ENCODE measurements at places on chromosomes 16 and 17.

DNA sequence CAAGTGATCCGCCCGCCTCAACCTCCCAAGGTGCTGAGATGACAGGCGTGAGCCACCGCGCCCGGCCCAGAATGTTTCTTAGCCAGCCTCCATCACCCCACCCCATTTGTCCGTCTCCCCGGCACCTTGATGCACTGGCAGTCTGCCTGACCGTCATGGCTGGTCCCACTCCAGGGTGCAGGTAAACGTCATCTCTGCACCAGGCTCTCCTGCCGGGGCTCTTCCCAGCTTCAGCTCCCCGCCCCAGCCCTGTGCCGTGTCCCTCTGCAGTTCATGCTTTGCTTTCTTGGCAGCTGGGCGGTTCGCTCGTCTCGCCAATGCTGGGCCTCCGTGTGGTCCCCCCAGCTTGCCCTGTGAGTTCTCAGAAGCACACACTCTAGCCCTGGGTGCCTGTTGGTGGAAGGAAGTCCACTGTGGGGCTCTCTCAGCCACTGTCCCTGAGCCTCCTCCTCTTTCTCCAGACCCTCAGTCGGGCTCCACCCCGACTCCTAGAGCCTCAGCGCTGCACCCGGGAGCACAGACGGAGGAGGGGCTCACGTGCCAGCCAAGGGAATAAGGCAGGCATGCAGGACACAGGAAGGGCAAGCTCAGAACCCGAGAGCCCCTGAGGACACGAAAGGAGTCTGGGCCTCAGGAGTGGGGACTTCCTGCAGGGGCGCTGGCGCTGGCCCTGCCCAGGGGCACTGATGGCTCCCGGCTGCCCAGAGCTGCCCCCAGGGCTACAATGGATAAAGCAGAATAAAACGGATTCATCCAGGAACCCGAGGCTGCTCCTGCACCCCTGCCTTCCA lies 12.0 kb downstream of the HS3ST6 start:
- no peak for DNase-seq

DNA sequence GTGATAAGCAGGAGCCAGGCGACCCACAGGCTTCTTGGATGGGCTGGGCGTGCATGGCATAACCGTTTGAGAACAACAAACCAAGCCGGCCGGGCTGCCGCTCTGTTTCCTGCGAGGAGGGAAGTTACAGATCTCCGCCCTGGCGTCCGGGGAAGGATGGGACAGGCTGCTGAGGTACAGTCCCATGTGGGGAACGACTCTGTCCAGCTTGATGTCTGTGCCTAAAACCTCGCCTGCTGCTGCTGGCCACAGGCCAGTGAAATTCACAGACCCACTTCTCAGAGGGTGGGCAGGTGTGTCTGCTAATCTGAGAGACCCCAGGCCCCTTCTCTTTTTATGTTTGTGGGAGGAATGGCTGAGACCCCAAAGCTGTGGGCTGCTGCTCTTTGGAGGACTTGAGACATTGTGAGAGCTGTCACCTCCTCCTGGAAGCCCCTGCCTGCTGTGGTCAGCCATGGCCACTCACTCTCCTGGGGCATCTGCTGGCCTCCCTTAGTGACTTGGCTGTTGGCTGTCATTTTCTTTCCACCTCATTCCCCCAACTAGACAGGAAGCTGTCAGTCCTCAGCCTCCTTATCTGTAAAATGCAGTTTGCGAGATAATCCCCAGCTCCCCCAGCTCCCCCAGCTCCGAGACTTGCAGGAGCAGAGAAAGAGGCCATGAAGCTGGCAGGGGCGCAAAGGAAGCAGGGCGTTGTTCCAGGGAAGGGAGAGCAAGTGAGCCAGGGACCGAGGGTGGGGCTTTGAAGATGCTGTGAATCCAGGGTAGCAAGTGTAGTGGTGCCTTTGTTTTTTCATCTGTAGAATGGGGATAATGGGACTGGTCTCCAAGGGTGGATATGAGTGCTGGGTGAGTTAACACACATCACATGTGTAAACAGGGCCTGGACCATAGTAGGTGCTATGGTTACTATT lies 51.0 kb downstream of the CMIP start:
- DNase-seq: peak; percentile 73

GRCh38 chr17:20276421-20276820 lies 190.9 kb downstream of the LGALS9B start:
- no peak for DNase-seq

DNA sequence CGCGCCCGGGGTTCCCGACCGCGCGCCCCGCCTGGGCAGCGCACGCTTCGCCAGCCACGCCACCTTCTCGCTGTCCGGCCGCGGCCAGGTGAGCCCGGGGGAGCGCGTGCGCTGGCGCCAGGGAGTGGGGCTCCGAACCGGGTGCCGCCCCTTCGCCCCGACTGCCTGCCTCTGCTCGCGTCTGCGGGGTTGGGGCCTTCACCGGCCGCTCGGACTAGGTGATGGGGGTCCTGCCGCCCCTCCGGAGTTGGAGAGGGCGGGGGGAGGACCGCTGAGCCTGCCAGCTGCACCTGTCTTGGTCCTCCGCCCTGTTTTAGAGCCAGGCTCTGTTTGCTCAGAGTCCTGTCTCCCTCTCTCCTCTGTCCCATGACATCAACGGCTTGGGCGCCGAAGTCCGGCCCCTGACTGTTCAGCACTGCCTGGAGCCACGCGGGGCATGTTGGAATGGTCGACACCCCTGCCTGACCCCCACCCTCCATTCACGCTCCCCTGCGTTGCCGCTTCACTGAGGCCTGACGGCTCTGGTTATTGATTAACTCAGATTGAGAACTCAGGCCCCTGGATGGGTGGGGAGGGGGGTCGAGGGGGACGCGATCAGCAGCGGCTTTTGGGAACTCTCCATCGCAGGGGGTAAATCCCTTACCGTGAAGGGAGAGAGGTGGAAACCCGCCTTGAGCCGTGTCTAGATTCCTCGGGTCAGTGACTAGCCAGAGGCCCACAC lies 748 bp downstream of the SMTNL2 start:
- no peak for DNase-seq

GRCh38 chr17:8944748-8945147 lies 20.8 kb downstream of the PIK3R5 start:
- no peak for DNase-seq

DNA sequence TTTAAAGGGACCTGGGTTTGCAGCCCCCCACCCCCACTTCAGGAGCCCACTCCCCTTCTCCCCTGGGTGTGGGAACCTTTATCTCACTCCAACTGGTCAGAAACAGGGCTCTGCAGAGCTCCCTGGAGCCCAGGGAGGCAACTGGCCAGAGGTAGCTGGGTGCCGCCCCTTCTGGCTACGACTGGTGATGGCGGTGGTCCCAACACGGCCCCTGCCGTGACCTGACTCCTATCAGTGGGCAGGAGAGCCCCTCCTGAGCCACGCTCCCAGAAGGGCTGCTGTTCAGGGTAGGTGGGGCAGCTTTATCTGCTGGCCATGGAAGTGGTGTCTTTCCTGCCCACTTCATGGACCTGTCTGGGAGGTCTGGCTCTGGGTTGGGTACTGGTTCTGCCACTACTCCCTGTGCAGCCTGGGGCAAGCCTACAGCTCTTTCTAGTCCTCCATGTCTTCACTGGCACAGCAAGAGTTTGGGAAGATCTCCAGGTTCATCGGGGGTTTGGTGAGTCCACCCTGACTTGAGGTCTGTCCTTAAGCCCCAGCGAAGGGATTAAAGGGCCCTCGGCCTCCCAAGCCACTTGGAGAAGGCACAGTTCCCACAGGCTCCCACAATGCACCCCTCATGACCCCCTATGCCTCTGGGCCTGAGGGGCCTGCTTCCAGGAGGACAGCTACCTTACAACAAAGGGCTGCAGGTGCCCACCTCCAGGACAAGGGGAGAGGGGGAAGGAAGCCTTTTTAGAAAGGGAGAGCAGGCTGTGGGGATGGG lies 5.5 kb upstream of the SREBF1 start:
- DNase-seq: no peak

DNA sequence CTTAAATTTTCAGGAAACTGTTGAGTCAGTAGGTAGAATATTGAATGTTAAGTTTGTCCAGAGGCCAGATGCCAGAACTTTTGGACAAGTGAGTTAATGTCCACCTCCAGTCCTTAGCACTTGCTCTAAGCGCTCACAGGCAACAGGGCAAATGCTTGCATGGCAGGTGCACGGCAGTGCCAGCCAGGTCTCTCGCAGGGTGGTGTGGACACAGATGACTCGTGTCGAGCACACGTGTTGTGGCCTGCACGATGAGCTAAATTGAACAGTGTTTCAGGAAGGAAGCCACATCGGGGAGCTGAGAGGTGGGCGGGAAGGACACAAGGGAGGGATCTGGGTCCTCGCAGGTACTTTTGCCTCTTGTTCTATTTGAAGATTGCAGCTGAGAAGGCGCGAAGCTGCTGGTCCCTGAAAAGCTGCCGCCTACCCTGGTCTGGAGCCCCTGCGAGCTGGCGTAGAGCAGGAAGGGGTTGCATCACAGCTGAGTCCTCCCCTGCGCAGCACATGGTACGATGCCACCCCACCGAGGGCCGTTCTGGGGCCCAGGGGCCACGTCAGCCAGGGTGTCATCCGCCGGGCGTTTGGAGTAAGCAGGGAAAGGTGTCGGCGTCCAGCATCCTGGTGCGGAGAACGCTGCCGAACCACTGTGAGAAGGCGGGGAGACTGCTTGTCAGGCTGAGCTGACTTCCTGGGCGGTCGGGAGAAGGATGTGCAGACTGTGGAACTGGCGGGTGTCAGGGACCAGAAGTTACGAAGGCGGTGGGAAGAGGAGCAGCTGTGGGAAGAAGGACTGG lies 6.3 kb downstream of the RAB40C start:
- no peak for DNase-seq

DNA sequence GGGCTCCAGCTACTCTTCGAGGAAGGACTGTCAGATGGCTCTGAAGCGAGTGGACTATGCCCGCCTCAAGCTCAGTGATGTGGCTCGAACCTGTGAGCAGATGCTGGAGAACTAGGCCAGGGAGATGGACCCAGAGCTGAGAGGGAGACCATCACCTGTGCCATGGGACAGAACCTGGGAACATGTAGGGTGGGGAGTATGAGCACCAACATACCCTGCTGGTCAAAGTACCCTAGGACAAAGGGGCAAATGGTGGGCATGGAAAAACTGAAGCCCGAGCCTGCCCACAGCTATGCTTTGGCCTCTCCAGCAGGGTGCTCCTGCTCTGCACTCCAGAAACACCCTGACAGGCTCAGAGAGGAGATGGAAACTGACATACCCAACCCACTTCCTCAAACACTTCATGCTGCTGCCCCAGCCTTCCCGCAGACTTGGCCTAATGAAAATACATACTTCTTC lies 1.9 kb downstream of the MED11 start:
- no peak for DNase-seq

- DNase-seq: peak; percentile 79
Measured at GRCh38 chr17:56819431-56820145, 14.1 kb downstream of the C17orf67 start.

GRCh38 chr17:64262198-64262999 lies 661 bp downstream of the TEX2 start:
- DNase-seq: peak; percentile 42

- no peak for DNase-seq
Measured at GRCh38 chr16:69818891-69819545, 56.9 kb downstream of the WWP2 start.

DNA sequence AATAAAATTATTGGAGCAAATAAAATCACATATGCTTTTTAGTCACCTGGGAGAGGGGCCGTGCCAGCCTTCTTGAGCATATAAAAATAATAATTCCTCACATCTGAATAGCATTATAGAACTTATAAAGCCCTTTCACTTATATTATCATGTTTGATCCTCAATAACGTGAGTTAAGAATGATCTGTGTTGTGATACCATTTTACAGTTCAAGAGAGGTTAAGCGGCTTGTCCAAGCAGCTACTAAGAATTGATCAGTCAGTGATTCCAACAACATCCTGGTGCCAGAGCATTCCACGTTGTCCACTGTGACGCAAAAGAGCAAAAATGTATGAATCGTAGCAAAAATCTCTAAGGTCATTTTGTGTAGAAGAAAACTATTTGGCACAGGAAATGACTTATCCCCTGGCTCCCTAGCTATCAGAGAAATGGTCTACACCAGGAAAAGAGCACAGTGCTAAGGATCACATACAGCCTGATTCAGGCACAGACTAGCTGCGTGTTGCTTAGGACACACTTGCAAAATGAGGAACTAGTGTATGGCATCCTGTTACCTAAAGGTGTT lies 33.0 kb downstream of the ANKFN1 start:
- peak; percentile 84 for DNase-seq

DNA sequence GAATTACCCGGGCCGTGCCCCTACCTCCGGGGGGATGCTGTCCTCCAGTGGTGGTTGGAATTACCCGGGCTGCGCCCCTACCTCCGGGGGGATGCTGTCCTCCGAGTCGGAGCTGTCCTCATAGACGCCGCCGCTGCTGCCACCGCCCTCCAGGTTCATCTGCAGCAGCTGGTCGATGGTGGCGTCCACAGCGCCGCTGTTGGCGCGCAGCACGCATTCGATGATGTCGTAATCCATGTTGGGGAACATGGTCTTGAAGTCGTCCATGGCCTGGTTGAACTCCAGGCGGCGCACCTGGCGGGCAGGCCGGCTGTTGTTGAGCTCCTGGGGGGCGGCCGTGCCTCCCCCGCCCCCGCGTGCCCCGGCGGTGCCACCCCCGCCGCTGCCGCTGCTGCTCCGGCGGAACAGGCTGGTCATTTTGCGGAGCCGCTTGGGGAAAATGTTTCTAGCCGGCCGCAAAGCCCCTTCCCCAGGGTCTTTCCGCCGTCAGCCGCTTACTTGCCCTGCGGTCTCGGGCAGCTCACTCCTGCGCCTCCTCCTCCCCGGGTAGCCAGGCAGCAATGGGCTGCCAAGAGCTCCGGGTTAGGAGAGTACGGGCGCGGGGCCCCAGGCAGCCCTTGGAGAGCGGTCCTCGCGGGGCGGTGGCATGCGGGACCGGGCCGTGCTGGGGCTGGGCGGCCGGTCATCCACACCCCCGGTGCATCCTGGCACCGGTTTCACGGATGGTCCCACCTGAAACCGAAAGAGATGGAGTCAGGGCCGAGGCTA lies 35.5 kb upstream of the MRPS23 start:
- no peak for DNase-seq

GRCh38 chr16:56423584-56424403 lies 1.6 kb downstream of the AMFR start:
- DNase-seq: peak; percentile 34

DNA sequence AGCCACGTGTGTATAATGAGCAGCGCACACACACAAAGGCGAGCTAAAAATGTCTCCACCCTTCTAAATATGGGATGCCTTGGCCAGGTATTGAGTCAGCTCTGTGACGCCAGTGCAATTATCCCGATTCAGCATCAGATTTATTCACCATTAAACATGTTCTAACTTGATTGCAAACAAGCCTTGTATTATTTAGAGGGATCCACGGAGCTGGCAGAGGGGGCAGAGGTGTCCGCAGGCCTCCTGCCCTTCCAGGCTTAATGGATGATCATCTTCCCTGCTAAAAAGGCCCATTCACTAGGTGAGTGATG lies 591.7 kb downstream of the MAF start:
- DNase-seq: no peak

- DNase-seq: no peak
Measured at GRCh38 chr16:66800856-66801255, 528 bp downstream of the TERB1 start.

DNA sequence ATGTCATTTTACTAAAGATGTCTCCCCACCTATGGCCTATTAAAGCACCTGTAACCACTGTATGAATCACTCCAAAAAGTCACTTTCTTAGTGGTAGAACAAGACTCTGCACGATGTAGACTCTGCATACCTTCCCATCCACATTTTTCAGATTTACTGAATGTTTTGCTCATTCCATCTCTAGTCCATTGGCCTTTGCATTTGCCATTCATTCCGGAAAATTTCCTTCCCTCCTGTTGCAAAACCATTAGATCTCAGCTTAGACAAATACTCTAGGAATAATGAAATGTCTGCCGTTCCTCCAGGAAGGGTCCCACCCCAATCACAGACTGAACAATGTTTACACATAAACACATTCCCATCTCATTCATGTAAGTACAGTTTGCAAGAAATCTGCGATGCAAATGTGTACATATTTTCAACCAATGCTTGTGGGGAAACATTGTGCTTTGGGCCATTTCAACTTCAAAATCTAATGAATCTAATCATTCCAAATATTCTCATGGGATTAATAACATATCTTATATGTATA lies 146.3 kb upstream of the XYLT1 start:
- DNase-seq: no peak

All from endothelial cell of umbilical vein (primary cell).